Heart left ventricle (tissue), 16 donors: ENCODE measurements at places on chromosomes 5 and 9. TPM values are rescaled to one million over a fixed set of nuclear protein-coding genes. Genes with fewer than 3 reads are reported as not detected.

Gene MYOZ3
- total RNA-seq: 2.3 TPM

- H3K27me3 ChIP-seq: no peaks in the 10 kb centered on the region
- peak overlapping the region; percentile 8 for H3K27ac ChIP-seq
- no peaks in the 10 kb centered on the region for H3K36me3 ChIP-seq
- no peak for DNase-seq
- H3K4me3 ChIP-seq: no peak overlapping the region
- peaks cover 36% of the 10 kb centered on the region for H3K4me1 ChIP-seq
These were observed 144.8 kb downstream of the PDZD2 start for GRCh38 chr5:31783731-31784130.

DNA sequence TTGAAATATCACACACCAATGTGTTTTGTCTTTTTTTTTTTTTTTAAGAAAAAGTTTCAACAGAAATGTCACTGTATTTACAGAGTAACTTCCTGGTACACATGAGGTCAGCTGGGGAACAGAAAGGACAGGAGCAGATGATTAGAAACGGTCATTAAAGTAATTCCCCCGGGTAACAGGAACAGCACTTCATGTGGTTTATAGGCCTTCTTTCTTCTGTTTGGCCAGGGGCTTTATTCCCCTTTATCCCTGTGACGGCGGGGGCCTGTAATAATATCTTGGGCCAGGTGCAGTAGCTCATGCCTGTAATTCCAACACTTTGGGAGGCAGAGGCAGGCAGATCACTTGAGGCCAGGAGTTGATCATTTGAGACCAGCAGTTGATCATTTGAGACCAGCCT is 30.5 kb upstream of the MSH3 start:
- H3K27ac ChIP-seq: no peak overlapping the region
- H3K36me3 ChIP-seq: peaks cover under 1% of the 10 kb centered on the region
- no peak overlapping the region for H3K4me3 ChIP-seq
- no peaks in the 10 kb centered on the region for H3K4me1 ChIP-seq
- DNase-seq: no peak

DNA sequence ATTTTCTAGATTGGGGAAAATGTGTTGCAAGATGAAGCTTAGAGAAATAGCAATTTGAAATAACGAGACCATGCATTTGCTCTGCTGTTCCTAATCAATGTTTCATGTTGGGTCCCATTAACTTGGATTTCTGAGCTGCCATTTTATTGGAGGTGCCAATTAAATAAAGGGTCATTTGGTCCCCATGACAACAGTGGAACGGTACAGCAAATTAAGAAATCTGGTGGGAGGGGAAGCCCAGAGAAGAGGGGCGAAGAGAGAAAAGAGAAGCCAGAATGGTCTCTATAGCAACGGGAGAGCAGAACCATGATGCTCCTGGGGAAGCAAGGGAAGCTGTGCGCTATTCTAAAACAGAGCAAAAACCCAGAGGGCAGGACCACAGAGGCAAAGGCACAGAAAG is 120.2 kb downstream of the ENTREP1 start:
- no peak for DNase-seq
- H3K27me3 ChIP-seq: no peaks in the 10 kb centered on the region
- peaks cover 8% of the 10 kb centered on the region for H3K4me1 ChIP-seq

DNA sequence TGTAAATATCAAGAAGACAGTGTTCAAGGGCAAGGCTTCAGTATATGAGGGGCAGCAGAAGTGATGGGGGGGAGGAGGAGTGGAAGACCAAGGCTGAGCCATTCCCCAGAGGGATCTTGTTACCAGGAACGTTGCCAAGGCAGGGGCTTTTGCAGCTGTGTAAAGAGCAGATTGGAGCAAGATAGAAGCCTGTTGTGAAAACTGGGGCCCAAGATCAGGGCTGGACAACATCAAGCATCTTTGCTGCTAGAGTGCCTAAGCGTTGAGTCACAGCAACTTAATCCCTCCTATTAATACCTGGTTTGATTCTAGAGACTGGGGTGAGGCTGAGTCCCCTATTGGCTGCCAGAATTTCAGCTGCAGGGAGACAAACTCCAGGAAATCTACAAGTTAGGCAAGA is 18.4 kb upstream of the ERCC6L2 start:
- no peaks in the 10 kb centered on the region for H3K36me3 ChIP-seq
- H3K27ac ChIP-seq: no peak overlapping the region
- DNase-seq: no peak
- H3K27me3 ChIP-seq: no peaks in the 10 kb centered on the region
- no peak overlapping the region for H3K4me3 ChIP-seq

- no peaks in the 10 kb centered on the region for H3K27me3 ChIP-seq
- no peak for DNase-seq
- H3K4me3 ChIP-seq: no peak overlapping the region
These were observed 137.6 kb downstream of the SUSD1 start for GRCh38 chr9:112037281-112038016.

- no peaks in the 10 kb centered on the region for H3K27me3 ChIP-seq
- H3K27ac ChIP-seq: no peak overlapping the region
- no peaks in the 10 kb centered on the region for H3K36me3 ChIP-seq
- H3K4me1 ChIP-seq: no peaks in the 10 kb centered on the region
These were observed 192.2 kb downstream of the ROR2 start for GRCh38 chr9:91757782-91758181.

GRCh38 chr5:159322180-159322579 is 8.1 kb downstream of the IL12B start:
- no peak for DNase-seq
- no peak overlapping the region for H3K27ac ChIP-seq
- H3K27me3 ChIP-seq: peaks cover 9% of the 10 kb centered on the region
- no peaks in the 10 kb centered on the region for H3K4me1 ChIP-seq
- no peak overlapping the region for H3K4me3 ChIP-seq
- H3K36me3 ChIP-seq: no peaks in the 10 kb centered on the region
